ENCODE measurements at places on chromosomes 6 and 20.

DNA sequence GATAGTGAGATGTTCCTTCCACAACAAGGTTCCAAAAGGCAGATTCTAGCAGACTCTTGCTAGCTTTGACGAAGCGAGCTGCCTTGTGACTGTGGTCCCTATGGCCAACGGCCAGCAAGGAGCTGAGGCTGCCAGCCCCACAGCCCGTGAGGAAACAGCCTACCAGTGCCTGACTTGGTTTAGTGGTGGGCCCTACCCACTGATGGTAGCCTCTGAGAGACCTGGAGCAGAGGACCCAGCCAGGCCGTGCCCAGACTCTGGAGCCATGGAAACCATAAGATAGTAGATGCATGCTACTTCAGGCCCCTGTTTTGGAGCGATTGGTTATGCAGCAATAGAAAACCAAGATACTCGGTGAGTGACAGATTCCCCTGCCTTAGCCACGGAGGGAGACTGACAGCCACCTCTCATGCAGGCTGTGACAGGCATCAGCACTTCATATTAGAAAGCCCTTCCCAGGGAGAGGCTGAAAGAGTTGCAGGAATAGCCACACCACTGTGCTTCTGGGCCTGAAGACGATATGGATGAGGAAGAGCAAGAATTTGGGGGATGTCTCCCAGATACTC lies 19.2 kb downstream of the PSMG4 start:
- no peak for DNase-seq

DNA sequence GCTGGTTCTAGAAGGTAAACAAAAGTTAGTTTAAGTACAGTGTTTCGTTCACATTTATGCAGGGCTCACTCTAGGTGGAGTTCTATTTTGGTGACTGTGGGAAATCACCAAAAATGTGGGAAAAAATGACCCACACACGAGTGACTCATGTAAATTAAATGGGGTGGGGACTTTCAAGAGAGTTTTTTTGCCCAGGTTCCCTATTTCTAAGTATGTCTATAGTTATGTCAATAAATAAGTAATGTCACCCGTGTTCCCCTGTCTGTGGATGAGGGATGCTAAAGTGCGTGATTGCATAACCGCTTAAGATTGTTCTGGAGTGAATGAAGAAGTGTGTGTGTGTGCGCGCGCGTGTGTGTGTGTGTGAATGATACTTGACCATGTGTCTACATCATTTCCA lies 69.1 kb downstream of the MYB start:
- no peak for DNase-seq

DNA sequence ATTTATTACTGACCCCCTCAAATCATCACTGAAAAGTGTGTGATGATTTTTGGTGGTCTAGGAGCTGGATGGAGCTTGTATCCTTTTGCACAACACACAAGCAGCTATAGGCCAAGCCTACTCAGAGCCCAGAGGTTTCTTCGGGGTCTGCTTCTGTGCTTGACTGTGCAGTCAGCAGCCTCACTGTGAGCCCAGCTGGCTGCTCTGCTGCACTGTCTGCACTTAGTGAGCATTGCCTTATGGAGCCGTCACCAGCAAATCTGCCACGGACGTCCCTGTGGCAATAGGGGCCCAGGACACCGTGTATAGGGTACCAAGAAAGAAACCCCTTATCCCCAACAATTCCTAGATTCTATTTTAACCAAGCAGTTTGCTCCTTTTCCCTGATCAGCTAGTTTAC lies 38.6 kb upstream of the GMPR start:
- DNase-seq = no peak

DNA sequence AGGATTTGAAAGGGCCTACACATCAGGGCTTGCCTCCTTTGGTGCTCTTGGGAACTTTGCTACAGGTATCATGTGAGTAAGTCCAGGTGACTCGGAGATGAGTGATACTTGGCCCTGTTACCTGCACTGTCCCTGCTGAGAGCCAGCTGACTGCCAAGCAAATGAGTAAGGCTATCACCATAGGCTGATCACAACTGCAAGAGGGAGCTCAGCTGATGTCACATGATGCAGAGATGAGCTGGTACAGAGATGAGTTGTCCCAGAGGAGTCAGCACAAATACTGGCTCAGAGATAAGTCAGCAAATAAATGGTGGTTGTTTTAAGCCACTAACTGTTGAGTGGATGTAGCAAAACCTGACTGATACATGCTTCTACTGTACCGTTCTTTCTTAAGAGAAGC lies 41.4 kb downstream of the LAMP5 start:
- no peak for DNase-seq

DNA sequence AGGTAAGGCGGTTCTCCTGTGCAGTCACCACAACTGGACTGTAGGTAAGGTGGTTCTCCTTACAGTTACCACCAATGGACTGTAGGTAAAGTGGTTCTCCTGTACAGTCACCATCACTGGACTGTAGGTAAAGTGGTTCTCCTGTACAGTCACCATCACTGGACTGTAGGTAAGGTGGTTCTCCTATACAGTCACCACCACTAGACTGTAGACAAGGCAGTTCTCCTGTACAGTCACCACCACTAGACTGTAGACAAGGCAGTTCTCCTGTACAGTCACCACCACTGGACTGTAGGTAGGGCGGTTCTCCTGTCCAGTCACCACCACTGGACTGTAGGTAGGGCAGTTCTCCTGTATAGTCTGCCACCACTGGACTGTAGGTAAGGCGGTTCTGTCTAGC lies 212.3 kb downstream of the TFAP2A start:
- DNase-seq = no peak

GRCh38 chr6:129749749-129750120 lies 39.8 kb upstream of the ARHGAP18 start:
- no peak for DNase-seq

GRCh38 chr20:32970115-32970972 lies 33.9 kb downstream of the SUN5 start:
- DNase-seq = no peak

DNA sequence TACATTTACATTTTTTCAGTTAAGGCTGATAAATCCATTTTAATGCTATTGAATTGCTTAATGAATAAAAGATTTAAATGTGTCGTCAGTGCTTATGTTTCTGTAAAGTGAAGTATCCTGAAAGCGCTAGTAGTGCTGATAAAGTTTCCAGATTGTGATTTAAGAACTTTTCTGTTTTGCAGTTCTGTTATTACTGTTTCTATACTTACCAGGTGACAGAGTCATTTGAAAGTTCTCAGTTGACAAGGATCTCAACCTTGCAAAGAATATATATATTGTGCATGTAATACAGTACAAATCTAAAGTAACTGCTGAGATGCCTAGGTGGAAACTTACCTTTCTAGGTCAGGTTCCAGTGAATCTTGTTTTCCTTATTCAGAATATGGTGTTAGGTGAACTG lies 201.8 kb downstream of the ARID1B start:
- no peak for DNase-seq

- no peak for DNase-seq
Measured at GRCh38 chr6:116012471-116012949, 48.2 kb downstream of the FRK start.

DNA sequence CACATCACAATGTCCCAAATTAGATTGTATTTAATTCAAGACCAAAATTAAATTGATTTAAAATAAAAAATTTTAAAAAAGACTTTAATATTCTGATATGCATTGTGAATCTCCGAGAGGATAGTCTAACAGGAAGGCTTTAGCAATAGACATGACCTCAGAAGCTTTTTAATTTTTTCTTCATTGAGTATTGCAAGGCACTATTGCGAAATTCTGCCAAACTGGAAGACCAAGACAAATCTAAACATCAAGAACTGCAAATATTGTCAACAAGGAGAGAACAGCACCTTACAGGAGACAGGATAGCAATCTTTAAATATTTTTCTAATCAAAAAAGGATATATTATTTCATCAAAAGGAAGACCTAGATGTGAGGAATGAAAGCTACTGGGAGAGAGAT lies 56.9 kb downstream of the BMP5 start:
- DNase-seq = no peak

- DNase-seq = no peak
Measured at GRCh38 chr6:30914854-30915590, 984 bp downstream of the VARS2 start.

- DNase-seq = peak; percentile 11
Measured at GRCh38 chr6:13615792-13616120, 621 bp downstream of the NOL7 start.

DNA sequence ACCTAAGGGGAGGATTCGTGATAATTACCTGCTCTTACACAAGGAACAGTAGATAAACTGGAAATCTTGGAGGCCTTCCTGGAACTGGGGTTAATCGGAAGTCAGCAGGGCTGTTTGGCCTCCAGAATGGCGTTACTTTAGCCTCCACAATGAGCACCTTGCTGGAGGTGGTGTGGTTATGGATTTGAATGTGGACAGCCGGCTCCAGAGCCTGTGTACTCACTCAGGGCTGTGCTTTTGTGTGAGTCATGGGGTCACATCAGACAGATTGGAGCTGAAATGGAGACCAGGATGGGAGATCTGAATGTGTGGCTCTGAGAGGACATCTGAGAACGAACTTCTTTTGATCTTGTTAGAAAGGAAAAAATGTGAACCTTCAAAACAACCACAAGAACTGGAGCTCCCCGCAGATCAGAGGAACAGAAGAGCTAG lies 30.4 kb downstream of the IGF2R start:
- DNase-seq = no peak

DNA sequence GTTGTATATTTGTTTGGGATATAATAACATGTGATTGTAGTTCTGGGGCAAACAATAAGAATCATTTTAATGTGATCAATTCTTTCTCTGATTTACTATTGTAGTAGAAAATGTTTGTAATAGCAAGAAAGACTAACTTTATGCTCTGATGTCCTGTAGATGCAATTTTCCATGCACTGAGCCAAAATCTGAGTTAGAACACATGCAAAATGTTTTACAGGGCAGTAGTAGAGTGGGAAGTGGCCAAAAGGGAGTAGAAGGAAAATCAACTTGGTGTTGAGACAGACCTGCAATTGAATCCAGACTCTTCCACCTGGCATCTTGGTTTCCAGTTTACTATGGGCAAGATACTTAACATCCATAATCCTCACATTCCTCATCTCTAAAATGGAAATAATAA lies 93.5 kb upstream of the BMP5 start:
- DNase-seq = no peak

- DNase-seq = no peak
Measured at GRCh38 chr20:23612396-23612795, 6.7 kb upstream of the CST9 start.

- DNase-seq = no peak
Measured at GRCh38 chr6:69349771-69350170, 447.0 kb downstream of the LMBRD1 start.

GRCh38 chr6:44058617-44059358 lies 68.5 kb downstream of the MRPL14 start:
- DNase-seq = no peak

DNA sequence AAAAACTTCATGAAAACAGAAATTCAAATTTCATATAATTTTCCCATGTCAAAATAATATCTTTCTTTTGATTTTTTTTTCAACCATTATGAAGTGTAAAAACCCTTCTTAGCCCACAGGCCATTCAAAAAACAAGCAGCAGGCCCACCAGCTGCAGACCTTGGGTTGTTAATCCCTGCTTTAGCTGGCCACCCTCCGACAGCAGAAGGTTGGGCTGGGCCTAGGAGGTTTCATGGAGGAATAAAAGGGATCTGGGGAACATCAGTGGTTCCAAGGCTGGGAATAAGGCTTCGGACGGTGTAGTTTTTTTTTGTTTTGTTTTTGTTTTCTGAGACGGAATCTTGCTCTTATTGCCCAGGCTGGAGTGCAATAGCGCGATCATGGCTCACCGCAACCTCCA lies 3.6 kb upstream of the HSP90AB1 start:
- no peak for DNase-seq

DNA sequence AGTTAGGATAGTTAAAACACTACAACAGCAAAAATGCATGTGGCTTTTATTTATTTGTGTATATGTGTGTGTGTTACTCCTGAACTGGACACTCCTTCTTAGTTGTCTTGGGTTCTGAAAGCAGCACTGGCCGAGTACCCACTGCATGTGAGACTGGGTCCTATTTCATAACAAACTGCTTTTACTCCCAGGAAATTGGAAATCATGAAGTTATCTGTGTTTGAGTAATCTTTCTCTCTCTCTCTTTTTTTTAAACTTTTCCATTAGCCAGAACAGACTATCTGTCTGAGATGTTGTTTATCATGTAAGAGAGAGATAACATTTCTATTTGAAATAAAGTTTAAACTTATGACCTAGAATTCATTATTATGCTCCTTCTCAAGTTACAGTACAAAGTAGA lies 110.4 kb downstream of the LIN28B start:
- DNase-seq = no peak

- no peak for DNase-seq
Measured at GRCh38 chr20:31875671-31876070, 5.2 kb downstream of the TTLL9 start.

DNA sequence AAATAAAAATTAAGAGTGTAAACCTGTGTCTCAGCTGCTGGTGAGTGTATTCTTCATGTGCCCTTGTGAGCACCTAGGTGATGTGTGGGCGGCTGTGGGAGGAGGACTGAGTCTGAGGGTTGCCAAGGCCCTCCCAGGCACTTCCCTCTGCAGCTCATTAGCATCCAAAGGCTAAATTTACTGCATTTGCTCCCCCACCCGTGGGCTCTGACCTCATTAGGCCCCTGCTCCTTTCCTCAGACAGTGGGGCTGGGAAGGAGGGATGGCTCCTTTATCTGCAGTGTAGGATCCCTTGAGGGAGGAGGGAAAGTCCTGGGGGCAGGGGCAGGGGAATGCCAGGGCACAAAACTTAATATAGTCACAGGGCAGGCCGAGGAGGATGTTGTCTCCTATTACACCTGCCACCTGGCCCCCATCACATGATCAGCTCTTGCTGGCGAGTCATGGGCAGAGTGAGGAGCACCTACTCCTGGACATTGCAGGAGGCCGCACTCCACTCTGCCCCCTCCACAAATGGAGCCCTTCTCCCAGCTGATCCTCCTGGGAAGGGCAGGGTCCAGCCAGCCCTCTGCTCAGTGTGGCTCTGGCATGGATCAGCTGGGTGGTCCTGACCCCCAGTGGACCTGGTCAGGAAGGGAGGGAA lies 133.2 kb downstream of the MRPL14 start:
- no peak for DNase-seq

Data from stimulated activated CD4-positive, alpha-beta T cell treated with anti-CD3 and anti-CD28 coated beads, Interleukin-12 subunit alpha, Interleukin-12 subunit beta, amount 100 ng/mL, for 24 hours (primary cell).